ENCODE measurements at places on chromosomes 7 and 10.

- no peak for DNase-seq
These were observed 1111.8 kb upstream of the C7orf33 start for GRCh38 chr7:147478796-147479195.

DNA sequence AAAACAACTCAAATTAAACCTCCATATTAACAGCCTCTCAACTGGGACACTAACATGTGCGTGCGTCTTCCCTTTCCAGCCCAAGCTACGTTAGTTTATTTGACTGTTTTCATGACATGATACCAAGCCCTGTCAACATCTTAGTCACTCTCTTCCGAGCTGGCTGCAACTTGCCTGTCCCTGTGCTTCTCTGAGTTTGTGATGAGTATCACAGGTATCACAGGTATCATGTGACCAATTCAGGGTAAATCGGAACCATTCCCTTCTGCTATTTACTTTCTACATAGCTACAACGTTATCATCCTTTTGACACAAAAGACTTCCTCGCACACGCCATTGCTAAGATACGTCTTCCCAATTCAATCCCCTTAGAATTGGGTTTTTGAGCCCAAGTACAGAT lies 70.2 kb downstream of the CAV1 start:
- DNase-seq = no peak

- no peak for DNase-seq
These were observed 1.0 kb downstream of the BEND7 start for GRCh38 chr10:13527864-13528122.

DNA sequence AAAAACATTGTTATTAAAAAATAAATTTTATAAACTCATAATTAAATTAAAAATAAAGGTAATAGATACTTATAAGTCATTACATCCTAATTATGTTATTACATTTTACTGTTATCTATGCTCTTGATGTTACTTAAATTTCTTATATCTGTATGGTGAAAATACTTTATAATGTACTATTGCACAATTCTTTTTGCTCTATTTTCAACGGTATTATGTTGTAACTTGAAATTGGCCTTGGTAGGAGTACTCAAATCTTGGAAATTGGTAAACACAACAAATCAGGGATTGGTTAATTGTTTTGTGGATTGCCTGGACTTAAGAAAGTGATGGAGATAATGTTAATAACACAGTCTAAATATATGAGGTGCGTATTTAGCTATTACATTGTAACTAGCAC lies 273.3 kb downstream of the MDFIC start:
- no peak for DNase-seq

GRCh38 chr10:21292763-21293517 lies 232.5 kb downstream of the SKIDA1 start:
- peak; percentile 100 for DNase-seq

DNA sequence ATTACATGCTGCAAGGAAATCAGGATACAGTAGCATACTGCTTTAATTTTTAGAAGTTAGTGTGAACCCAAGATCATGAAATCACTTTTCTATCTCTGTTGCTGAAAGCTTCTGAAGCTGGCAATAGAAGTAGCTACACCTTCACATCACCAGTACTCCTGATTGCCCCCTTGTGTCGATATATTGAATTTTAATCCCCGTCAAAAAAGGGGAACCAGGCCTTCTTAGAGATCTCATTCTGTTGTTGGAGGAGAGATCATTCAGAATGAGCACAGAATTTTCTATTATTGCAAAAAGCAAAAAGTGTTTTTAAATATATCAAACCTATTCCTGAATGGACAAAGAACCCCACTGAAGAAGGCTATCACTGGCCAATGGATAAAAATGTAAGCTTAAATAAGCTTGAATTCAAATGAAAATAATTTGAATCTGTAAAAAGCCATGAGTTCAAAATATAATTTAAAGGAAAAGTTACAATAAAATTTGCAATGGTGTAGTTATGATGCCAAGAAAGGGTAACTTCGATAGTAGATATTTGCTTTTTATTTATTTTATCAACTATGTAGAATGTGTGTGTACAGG lies 39.7 kb upstream of the TEX47 start:
- DNase-seq = no peak

GRCh38 chr10:34061841-34062240 lies 727.4 kb upstream of the NRP1 start:
- DNase-seq = peak; percentile 40

DNA sequence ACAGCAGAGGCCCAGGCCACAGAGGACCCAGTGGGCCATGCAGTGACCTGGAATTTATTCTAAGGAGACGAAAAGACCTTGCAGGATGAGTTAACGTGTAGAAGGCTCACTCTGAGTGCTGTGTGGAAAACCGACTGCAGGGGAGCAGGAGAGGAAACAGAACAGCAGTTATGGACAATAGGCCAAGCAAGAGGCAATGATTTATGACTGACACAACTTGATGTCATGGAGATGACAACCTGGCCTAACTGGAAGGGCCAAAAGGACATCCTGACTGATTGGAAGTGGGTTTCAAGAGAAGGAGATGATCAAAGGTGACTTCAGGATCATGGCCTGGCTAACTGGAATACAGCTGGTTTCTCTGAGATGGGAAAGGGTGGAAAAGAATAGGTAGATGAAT lies 70.2 kb upstream of the RAPGEF5 start:
- DNase-seq = no peak

- DNase-seq = no peak
These were observed 2.3 kb upstream of the TMEM184A start for GRCh38 chr7:1558181-1558811.

DNA sequence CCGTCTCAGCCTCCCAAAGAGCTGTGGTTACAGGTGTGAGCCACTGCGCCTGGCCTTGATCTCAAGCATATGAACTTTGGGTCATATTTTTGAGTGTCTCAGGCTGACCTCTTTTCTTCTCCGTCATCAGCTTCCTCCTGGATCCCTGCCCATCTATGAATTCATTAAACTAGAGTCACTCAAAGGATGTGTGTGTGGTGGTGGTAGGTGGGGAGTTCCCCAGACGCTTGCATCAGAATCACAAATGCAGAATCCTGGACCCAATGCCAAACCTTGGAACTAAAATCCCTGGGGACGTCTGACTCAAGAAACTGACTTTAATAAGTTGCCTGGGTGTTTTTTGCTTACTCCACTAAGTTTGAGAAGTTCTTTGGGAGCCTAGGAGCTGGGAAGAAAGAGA lies 6.7 kb upstream of the CREB5 start:
- DNase-seq = peak; percentile 78

- no peak for DNase-seq
These were observed 32.3 kb upstream of the DNAJB12 start for GRCh38 chr10:72386916-72387586.

DNA sequence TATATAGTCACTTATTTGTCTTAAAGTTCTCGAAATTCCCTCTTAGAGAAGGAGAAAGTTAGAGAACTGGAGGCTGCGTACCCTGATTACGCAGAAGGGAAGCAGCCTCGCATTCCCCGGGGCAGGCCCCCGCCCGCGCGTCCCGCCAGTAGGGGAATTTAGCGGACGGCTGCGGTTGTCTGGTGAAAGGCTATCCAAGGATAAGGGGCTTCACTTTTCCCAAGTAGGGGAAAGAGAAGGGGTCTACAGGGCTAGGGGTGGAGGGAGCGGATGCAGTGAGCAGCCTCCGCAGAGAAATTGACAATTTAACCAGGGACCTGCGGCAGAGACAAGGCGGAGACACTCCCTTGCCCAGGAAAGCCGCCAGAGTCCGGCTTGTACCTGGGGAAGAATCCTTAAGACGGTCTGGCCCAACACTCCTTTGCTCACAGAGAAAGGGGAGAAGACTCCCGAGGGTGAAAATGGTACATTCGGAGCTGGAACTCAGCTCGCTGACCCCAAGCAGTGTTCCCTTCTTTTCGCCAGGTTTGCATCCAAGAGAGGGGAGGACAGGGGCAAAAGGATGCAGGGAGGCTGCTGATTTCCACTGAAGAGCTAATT lies 994 bp upstream of the MAGI2 start:
- DNase-seq = peak; percentile 31

DNA sequence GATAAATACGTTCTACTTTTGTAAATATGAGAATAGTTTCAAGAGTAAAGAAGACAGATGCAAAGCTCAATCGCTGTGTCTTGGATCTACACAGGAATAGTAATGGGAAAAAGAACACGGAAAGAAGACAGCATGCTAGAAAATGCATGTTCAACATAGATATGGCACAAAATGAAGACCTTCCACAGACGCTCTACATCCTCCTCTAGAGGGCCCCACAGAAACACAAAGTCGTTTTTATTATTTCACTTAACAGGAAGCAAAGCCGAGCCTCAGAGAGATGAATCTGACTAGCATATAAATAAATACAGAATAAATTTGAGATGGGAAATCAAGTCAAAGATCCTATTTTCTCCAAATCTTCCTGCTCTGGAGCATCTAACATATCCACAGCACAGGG lies 292.6 kb downstream of the PARD3 start:
- DNase-seq = peak; percentile 73

DNA sequence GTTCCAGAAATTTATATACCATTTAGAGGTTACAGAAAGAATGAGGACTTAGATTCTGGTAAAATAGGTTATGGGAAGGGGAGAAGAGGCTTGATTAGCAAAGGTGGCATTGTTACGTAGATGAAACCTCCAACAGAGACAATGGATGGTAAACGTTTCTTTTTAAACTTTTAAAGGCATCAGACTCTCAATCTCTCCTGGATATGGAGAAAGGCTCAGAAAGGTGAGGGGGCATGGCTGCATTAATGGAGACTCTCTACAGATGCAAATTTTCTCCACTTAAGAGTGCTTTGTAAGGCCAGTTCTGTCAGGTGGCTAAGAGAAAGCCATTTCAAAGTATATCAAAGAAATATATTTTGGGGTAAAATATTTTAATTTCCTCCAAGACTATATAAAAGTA lies 240.9 kb upstream of the PTER start:
- DNase-seq = no peak

- DNase-seq = no peak
These were observed 25.1 kb downstream of the SNX8 start for GRCh38 chr7:2289111-2289586.

DNA sequence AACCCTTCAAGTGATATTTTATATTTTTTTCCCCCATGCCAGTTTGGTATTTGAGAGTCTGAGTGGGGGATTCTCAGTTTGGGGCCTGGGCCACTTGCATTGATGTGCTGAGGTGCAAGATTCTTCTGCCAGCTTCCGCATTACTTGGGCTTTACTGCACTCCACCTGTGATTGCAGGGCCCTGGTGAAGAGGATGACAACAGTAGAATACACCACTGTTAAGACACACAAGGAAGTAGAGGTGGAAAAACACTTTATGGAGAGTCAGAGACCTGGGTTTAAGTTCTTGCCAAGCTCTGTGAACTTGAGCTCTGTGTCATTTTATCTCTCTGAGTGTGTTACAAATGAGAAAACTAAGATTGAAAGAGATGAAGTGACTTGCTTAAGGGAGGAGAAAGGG lies 209.4 kb downstream of the LRMDA start:
- no peak for DNase-seq

DNA sequence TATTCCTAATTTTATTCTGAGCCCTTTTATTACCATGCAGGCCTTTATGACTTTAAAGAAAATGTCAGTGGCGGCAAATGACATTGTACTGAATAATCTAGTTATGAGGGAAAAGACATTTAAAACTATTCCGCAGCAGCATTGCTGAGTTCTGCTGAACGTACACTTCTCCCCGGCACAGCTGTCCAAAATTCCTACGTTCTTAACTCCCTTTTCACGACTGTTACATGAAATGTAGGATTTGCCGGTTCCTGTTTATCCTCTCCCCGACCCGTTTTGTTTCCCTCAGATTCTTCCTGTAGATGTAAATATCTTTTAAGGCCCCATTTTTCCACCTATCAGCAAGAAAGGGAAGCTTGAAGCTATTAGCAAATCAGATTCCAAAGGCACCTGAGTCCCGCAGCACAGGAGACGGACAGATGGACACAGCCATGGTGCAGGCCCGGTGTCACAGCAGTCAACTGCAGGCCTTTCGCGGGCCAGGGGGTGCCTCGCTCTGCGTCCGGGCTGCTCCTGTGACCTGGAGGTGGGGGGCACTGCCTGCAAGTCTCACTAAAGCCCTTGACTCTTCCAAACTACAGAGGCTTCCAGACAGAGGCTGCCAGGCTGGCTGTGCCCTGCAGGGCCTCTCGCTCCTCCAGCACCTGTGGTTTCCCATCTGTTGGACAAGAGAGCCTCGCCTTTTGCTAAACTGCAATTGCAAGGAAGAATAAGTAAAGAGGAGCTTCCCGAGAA lies 485.0 kb upstream of the MGMT start:
- DNase-seq = no peak

- no peak for DNase-seq
These were observed 114.6 kb upstream of the FZD1 start for GRCh38 chr7:91149341-91150246.

GRCh38 chr7:112880818-112881418 lies 90.7 kb upstream of the TMEM168 start:
- DNase-seq = no peak

DNA sequence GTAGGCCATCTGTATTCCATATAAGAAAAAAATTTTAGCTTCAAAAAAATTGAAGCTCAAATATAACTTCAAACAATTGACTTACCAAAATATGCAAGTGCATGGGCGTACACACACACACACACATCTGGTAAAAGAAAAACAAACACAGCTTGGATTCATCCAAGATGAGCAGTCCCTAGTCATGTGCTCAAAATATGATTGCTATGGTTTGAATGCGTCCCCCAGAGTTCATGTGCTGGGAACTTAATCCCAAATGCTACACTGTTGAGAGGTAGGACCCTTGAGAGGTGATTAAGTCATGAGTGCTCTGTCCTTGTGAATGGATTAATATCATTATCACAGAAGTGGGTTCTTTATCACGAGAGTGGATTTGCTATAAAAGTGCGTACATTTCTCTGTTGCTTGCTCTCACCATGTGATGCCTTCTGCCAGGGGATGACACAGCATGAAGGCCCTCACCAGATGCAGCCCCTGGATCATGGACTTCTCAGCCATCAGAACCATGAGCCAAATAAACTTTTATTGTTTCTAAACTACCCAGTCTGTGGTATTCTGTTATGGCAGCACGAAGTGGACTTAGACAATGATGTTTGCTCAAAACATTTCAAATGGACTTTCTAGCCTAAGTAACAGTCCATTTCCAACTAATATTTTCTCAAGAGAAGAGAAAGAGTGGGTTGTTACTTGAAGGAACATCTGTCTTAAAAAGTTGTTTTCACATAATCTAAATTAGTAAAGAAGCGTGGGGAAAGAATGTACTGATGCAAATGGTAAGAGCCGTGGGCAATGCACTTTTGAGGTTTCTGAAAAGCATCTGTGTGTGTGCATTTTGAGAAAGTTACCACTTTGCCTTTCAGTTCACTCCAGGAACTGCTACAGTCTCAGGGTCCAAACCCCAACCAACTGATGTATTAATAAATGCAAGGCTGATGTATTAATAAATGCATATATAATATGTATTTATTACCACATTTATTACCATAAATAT lies 15.1 kb upstream of the SVIL start:
- DNase-seq = peak; percentile 27

DNA sequence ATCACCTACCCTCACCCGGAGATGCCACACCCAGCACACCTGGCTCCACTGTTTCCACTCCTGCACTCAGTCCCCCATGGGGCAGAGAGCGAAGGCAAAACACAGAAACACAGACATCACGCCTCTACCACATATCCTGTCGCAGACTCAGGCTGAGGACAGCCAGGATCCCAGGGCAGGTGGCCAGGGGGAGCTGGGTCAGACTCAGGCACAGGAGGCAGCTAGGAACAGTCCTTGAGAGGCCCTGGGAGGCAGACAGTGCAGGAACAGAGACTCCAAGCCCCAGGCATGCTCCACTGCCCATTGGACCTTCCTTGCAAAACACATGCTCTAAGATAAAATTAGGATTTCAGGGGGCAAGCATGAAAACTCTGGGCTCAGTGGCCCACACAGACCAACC lies 154.4 kb upstream of the C7orf33 start:
- no peak for DNase-seq
